ENCODE measurements at places on chromosomes 5 and 9. TPM values are rescaled to one million over a fixed set of nuclear protein-coding genes. Genes with fewer than 3 reads are reported as not detected.

GRCh38 chr9:109990541-109990940, 210.5 kb downstream of the PALM2AKAP2 start:
- DNase-seq, result no peak

GRCh38 chr5:54533541-54534190, 16.1 kb downstream of the SNX18 start:
- no peak for DNase-seq

Gene SPINK6
- total RNA-seq, result not detected

GRCh38 chr5:88503041-88503345, 234.3 kb upstream of the TMEM161B start:
- no peak for DNase-seq

- no peak for DNase-seq
These were observed 143.3 kb downstream of the SLF1 start for GRCh38 chr5:94761786-94762185.

GRCh38 chr5:144812763-144813162, 642.1 kb downstream of the KCTD16 start:
- DNase-seq, result no peak

DNA sequence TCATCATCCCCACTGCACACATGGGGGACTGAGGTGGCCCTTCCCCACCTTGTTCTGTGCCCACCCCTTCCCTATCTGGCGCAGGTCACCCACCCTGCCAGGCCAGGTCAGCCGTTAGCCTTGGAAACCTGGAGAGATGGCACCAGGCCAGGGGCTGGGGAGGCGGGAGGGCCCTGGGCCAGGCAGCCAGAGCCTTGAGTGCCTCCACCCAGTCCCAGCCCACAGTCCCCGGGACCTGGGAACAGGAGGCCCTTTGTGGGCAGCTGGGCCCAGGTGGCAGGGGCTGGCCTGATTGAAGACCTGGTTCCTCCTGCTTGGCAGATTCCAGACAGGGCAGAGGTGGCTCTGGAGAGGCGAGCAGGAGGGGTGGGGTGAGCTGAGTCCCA, 70.6 kb downstream of the LRSAM1 start:
- DNase-seq, result no peak

Gene CRHBP
- 0.26 TPM for total RNA-seq
